ENCODE measurements at places on chromosomes 5 and 9. TPM values are rescaled to one million over a fixed set of nuclear protein-coding genes. Genes with fewer than 3 reads are reported as not detected.
A peak's percentile ranks its signal among the peaks of the same experiment; 100 is the strongest.

ZNF169 gene
- 7.0 TPM for total RNA-seq

DNA sequence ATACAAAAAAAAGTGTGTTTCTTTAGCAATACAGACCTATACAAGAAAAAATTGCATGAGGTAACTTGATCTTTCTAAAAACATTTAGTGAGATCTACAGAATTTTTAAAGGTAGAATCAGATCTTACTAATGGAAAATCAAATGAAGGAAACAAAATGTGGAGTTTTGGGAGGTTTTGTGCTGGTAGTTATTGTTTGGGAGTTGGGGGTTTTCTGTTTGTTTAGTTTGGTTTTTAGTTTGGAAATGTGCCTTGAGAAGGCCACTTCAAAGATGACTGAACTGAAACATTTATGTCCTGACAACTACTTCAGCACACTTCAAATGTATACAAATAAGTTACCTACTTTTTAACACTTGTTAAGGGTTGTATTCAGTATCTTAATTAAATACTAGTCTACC, 280.1 kb downstream of the NR2F1-AS1 start:
- DNase-seq, result no peak

GRCh38 chr5:15499528-15500324, at the start of gene FBXL7:
Gene FBXL7, plus strand, starts transcription at chr5:15500180.
- DNase-seq, result peak; percentile 58

- DNase-seq, result no peak
Measured at GRCh38 chr9:88391236-88391635, 3.0 kb downstream of the SPIN1 start.

DNA sequence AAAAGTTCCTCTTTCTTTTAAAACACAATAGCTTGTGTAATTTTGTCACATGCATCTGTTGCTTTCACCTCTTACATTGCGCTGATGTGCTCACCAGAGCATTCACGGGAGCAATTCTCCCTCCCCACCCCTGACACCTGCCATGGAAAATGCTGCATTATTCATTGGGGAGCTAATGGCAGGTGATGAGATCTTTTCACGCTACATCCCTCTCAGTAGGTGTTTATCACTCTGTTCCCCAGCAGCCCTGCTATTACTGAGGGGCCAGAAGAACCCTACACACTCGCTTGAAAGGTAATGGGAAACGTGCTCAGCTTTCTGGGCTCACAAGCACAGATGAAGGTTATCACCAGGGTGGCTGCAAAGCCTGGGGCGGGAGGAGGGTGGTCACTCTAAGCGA, 398.0 kb downstream of the PSAT1 start:
- DNase-seq, result no peak

- no peak for DNase-seq
Measured at GRCh38 chr9:16180546-16180945, 627.7 kb downstream of the CCDC171 start.

GRCh38 chr5:97127727-97128126, 14.7 kb downstream of the LIX1 start:
- no peak for DNase-seq

IL33 gene
- total RNA-seq, result not detected

DNA sequence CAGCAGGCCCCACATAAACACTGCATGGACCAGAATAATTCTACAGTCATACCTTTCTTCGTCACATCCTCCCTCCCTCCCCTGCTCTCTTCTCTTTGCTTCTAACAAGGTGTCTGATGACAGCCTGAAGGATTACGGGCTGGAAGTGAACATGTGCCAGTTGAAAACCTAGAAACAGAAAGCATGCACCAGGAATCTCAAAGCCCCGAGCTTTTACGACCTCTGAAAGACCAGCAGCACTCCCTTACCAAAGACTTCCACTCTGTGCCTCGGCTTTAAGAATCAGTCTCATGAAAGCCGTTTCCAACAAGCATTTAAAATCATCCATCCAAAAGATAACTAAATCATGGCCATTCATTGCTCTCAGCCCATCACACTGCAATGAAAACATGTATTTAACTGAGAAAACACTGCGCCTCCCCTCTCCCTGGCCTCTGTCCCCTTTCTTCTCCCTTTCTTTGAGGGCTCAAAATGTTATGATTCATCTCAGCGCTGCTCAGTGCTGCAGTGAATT, 21.3 kb downstream of the MSX2 start:
- DNase-seq, result no peak

DNA sequence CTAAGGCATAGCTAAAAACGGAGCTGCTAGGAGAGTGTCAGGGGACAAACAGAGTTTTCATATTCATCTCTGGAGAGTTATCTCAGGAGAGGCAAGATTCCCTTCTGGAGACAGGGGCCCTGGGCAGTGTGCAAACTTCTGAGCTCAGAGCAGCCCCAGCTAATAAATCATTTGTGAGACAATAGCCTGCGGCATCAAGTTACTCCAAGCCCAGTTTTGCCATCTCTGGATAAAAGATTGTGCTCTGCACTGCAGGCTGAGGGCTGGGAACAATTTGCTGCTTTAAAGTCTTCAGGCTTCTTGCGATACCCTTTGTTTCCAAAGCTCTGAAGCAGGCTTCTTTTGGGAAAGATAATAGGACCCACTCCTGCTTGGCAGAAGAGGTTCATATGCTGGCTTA, 164.3 kb upstream of the BRINP1 start:
- no peak for DNase-seq

STPG3 gene
- not detected for total RNA-seq

GRCh38 chr9:84716217-84716616, 46.7 kb downstream of the NTRK2 start:
- no peak for DNase-seq

PAM gene
- total RNA-seq, result 67.8 TPM

- no peak for DNase-seq
Measured at GRCh38 chr9:35681341-35682002, 7.7 kb downstream of the CA9 start.

DNA sequence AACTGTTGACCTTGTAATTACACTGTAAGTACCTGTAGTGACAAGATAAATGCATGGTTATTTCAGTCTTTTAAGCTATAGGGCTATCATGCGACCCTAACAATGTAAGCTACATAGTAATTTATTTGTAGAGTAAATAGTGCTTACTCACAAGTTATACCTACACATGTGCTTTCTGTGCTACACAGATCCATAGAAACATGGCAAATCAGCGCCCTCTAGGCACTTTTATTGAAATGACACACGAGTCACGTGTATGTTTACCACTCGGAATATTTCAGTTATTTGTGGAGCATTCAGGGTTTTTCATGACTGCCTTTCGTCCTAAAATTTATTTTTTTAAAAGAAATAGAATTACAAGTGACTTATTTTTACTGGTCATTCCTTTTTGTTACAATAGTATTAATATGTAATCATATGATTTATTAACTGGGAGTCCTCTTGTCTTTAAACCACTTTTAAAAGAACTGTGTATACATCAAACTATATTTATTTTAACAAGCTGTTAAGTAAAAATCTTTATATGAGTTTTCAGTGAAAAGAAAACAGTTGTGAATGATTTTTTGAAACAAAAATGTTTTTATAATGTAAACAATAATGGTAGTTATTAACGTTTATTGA, 1242.3 kb upstream of the WWC1 start:
- no peak for DNase-seq

IFNA6 gene
- total RNA-seq, result not detected

CAVIN4 gene
- total RNA-seq, result 9.1 TPM

DNA sequence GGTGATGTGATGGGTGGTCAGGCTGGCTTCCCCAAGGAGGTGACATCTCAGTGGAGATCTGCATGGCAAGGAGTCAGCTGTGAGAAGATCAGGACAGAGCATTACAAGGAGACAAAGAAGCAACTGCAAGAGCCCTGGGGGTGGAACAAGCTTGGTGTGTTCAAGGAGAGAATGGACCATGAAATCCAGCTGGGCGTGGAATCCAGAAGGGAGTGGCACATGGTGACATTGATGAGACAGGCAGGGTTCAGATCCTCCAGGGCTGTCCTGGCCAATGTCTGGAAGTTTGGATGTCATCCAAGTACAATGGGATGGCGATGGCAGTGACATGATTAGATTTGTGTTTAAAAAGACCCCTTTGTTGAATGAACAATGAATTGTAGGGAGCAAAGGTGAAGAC, 175.6 kb downstream of the MACROH2A1 start:
- no peak for DNase-seq

ADAMTS12 gene
- total RNA-seq, result 12.3 TPM

SPINK4 gene
- not detected for total RNA-seq

DNA sequence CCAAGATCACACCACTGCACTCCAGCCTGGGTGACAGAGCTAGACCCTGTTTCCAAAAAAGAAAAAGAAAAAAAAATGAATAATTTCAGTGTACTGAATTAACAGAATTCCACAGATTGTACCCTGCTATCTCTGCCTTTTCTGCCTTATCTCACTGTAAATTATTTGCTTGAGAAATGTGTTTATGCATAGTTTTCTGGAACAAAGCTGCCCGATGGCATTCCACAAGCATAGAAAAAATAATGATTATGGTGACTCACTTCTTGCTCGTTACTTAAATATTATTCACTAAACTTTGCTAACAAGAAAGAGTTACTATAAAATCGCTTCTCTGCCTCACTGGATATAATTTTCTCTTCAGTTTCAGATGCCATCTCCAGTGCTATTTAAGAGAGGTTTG, 88.7 kb upstream of the FAM169A start:
- DNase-seq, result no peak

DNA sequence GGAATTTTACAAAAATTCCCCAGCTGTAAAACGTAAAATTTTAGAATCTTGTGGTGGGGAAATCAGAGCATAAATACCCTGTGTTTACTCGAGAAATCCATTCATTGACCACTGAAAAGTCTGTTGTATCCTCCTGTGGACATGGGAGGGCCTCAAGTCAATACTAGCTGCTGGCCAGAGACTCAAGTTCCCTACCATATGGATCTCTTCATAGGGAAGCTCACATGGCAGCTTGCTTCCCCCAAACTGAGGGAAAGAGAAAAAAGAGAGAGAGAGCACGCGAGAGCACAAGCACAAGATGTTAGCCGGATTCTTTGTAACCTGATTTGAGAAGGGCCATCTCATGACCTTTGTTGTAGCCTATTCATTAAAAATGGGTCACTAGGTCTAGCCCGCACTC, 591.9 kb downstream of the LRRC70 start:
- no peak for DNase-seq

DNA sequence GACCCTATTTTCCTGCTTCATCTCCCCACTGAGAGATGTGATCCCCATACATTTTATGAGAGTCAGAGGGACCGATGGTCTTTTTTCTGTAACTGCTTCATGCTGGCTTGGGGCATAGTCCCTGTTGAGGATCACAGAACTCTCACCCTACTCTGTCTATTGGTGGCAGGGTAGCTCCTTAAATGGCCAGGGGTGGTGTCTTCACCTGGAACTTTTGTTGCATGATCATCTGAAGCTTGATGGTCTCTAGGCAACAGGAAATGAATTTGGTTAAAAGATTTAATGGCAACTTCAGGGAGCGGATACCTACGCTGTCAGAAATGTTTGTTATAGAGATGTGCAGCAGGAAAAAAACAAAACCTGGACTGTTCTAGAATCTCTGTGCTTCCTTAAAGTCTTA, 87.0 kb upstream of the GLIS3 start:
- DNase-seq, result no peak

DNA sequence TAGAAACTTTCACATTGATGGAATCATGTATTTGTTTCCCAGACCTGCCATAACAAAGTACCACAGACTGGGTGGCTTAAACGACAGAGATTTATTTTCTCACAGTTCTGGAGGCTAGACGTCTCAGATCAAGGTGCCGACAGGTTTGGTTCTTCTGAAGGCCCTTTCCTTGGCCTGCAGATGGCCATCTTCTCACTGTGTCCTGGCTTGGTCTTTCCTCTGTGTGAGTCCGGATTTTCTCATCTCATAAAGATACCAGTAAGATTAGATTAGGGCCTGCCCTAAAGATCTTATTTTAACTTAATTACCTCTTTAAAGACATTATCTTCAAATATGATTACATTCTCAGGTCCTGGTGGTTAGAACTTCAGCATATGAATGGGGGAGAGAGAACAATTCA, 5.8 kb downstream of the USP20 start:
- DNase-seq, result no peak

SPEF2 gene
- total RNA-seq, result 1.3 TPM

NEUROG1 gene
- total RNA-seq, result not detected

DNA sequence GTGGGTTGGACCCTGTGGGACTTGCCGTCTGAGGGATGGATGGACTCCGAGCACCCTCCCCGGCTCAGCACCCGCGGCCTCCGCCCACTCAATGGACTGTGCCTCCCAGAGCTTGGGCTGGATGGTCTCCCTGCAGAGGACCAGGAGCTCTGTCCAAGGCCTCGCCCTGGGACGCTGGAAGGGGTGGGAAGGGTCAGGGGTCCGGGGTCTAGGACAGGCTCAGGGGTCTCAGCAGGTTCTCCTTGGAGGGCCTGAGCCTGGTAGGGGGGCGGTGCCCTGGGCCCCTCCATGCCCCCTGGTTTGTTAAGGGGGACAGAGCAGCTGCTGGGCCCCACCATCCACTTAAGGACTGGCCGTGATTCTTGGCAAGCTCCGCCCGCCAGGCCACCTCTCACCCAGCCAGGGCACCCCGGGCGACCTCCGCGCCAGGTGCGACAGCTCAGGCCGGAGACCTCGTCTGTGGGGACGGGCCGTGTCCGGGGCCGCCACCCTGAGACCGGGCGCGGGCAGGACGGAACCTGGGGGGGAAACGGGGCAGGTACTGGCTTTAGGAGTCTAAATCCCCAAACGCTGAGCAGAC, 29.2 kb downstream of the EXOC3 start:
- DNase-seq, result peak; percentile 48

DNA sequence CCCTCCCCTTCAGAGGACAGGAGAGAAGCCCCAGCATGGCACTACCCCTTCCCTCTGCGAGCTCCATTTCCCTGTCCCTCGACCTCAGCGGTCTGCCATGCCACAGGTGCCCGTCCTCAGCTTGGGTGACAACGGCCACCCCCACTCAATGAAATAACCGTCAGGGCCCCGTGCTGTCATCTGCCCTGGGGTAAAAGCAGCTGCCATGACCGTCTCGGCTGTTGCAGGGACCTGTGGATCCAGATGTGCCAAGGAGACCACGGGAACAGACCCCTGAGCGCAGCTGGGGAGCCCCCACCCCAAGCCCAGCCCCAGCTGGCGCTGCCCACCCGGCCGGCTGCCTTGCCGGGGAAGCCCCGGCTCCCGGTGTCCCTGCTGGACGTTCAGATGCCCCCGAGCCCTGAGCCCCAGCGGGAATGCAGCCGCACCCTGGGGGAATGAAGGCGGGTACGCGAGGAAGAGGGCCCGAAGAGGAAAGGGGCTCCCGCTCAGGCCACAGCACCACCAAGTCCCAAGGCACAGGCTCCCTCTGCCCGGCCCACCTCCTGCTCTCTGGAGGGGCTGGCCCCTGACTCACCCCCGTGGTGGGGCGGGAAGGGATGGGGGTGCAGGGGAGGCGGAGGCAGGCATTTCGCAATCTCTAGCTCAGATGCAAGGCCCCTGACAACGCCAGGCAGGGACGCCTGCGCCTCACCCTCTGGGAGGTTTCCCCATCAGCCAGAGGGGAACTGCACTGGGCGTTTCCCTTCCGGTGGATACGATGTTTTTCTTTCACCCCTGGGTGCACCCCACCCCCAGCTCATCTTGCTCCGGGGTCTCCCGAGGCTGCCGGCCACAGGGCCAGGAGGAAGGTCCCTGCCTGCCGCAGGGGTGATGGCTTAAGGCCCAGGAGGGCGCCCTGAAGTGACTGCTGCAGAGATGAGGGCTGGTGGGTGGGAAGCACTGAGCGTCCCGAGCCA, 49.2 kb downstream of the NACC2 start:
- no peak for DNase-seq
